ENCODE measurements at places on chromosomes 11 and 22. TPM values are rescaled to one million over a fixed set of nuclear protein-coding genes. Genes with fewer than 3 reads are reported as not detected.
A peak's percentile ranks its signal among the peaks of the same experiment; 100 is the strongest.

Gene PHETA2
- total RNA-seq: 24.1 TPM

Gene BATF2
- 29.5 TPM for total RNA-seq

DNA sequence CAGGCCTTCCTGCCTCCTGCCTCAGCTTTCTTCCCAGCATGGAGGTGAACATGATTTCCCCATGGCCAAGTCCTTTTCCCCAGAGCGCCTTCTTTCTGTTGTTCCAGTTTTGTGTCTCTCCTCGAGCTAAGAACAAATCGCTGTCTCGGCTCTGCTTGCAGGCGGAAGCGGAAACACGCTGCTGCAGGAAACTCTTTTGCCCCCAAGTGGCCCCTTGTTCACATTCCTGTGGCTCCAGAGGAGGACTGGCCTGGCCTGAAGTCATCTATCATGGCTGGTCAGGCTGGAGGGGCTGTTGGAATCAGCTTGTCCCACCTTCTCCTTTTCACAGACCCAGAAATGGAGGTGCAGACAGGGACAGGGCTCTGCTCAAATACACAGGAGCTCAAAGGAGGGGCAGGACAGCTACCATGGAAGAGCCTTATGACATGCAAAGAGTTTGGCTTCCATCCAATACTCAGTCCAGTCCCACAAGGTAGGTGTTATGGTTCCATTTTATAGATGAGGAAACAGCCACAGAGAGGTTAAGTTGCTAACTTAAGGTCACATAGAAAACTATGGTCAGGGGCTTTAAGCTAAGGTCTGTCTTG lies 182.2 kb upstream of the SYT13 start:
- H3K4me1 ChIP-seq: no peaks in the 10 kb centered on the region
- no peak overlapping the region for H3K27ac ChIP-seq
- no peaks in the 10 kb centered on the region for H3K36me3 ChIP-seq
- peak; percentile 69 for DNase-seq
- H3K27me3 ChIP-seq: no peaks in the 10 kb centered on the region

DNA sequence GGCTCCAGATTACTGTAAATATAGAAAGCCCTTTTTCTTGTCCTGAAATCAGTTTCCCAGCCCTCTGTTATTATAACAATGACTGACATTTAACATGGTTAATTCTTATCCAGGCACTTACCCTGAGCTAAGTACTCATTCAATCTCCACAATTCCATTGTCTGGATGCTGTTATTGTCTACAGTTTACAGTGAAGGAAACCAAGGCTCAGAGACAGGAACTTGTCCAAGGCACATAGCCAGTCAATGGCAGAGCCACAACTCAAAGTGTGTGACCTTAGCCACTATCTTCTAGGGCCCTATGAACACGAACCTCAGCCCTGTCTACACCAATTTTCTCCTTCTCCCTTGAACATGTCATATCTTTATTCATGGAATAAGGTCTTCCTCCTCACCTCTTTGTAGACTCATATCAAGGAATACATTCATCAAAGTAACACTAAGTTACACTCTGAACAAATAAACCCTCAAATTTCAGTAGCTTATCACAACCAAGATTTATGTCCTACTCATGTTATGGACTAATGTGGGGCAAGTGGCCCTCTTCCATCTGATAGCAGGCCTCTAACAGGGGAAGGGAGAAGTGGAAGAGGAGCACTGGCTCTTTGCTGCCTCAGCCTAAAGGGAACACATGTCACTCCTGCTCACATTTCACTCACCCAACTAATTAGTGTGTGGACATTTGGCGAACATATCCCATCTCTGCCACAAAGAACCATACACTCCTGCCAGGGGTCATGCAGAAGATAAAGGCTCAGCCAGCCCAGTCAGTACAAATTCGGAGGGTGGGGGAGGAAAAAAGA lies 39.3 kb upstream of the APLNR start:
- peak overlapping the region; percentile 42 for H3K27ac ChIP-seq
- H3K4me1 ChIP-seq: peaks cover 4% of the 10 kb centered on the region
- no peak overlapping the region for H3K4me3 ChIP-seq

GRCh38 chr11:76646882-76647534 lies 23.5 kb downstream of the LRRC32 start:
- no peak overlapping the region for H3K4me3 ChIP-seq
- H3K27me3 ChIP-seq: no peaks in the 10 kb centered on the region
- H3K36me3 ChIP-seq: no peaks in the 10 kb centered on the region
- no peak overlapping the region for H3K27ac ChIP-seq

GRCh38 chr11:27409049-27409448 lies 46.0 kb upstream of the CCDC34 start:
- DNase-seq: no peak
- H3K4me1 ChIP-seq: peaks cover 4% of the 10 kb centered on the region
- no peaks in the 10 kb centered on the region for H3K36me3 ChIP-seq
- H3K4me3 ChIP-seq: no peak overlapping the region
- no peaks in the 10 kb centered on the region for H3K27me3 ChIP-seq
- no peak overlapping the region for H3K27ac ChIP-seq

GRCh38 chr11:108620958-108621772 lies 27.6 kb upstream of the EXPH5 start:
- no peak for DNase-seq
- H3K4me3 ChIP-seq: no peak overlapping the region
- no peaks in the 10 kb centered on the region for H3K4me1 ChIP-seq
- no peak overlapping the region for H3K27ac ChIP-seq

All from stomach (tissue), 19 donors.